ENCODE measurements at places on chromosomes 6 and 20.

DNA sequence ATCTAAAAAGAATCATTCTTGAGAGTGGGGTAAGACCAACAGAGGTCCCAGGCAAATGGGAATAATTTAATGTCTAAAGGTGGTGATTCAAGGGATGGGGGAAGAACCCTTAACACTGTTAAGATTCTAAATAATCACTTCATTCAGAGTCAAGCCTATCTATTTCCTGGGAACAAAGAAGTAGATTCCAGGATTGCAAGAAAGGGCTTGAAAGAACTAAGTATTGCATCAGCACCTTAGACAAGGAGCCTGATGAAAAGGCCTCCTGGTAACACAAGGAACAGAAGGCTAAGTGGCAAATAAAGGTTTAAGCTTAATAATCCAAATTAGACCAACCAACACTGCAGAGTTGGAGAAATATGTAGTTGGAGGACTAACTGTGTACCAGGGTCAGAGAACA lies 620.7 kb upstream of the BTBD3 start:
- peak; percentile 62 for DNase-seq

DNA sequence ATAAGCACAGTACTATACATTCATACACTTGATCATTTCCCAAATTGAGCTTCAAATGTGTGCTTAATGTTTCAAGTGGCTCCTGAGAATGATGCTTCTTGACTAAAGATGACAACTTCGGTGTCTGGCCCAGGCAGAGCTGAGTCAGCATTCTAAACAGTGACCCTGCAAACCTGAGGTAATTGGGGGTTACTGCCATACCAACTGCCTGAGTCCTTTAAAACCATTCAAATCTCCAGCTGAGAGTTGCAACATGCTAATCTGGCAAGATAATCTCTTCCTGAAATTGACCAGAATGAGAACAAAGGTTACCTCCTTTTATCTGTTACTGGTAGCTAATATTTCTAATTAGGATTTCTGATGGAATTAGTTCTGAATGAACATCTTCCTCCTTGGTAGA lies 8.2 kb downstream of the BACH2 start:
- DNase-seq, result no peak

GRCh38 chr6:164507206-164507940 lies 802.0 kb downstream of the C6orf118 start:
- no peak for DNase-seq

- peak; percentile 64 for DNase-seq
Measured at GRCh38 chr6:18503593-18504231, 116.6 kb downstream of the RNF144B start.

- peak; percentile 56 for DNase-seq
Measured at GRCh38 chr20:58344741-58345140, 35.2 kb downstream of the RAB22A start.

DNA sequence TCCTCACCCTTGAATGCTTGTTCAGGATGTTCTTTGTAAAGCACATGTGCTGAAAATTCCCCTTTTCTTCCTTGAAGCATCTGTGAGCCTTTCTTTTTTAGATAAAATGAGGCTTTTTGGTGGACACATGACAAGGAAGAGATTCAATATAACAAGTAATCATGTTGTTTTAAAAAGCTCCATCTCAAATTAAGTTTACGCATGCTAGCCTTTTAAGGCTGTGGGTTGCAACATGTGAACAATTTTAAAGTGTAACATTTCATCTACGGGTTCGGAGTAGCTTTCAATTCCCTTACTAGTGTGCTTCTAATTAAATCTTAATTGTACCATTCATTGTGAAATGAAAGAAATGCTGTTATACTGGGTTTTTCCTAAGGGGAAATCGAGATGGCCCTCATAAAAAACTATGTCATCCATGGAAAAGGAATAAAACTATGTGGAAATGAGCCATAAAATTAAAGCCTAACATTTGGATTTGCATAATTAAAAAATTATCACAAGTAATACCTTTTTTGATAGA lies 19.3 kb upstream of the OSTM1 start:
- no peak for DNase-seq

- no peak for DNase-seq
Measured at GRCh38 chr6:106124437-106125430, 38.6 kb downstream of the PRDM1 start.

DNA sequence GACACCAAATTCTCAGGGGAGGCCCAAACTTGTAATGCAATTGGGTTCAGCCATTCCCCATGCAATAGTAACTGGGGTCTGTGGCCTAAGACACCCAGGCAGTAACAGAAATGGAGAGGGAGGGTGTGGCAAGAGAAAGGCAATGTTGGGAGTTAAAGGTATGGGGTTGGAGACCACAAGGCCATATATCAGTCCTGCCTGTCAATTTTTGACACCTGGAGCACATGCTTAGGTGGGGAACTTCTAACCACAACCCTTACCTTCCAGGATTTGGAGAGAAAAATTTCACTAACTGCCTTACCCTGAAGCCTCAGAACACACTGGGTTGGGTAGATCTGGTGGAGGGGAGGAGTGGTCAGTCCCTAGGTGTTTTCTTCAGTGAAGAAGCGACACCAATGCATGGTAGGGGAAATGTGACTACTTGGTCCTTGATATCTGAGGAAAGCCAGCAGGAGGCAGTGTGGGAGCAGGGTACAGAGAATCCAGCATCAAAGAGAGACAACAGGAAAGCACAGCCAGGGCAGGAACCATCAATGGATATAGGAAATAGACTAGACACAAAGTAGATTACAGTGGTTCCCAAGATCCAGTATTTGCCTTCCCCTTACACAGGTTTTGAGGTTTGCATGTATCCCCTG lies 6.8 kb upstream of the USP49 start:
- no peak for DNase-seq

- DNase-seq, result no peak
Measured at GRCh38 chr6:62283796-62284411, 2.1 kb downstream of the KHDRBS2 start.

Data from mammary epithelial cell (primary cell).